RPMI7951 (cell line): ENCODE measurements at places on chromosomes 4 and X. TPM values are rescaled to one million over a fixed set of nuclear protein-coding genes. Genes with fewer than 3 reads are reported as not detected.

PDLIM3 gene
- 13.6 and 21.7 TPM in 2 replicates for total RNA-seq

DSPP gene
- total RNA-seq = not detected in 2 replicates

NSD2 gene
- total RNA-seq = 44.8 and 45.1 TPM in 2 replicates

SH2D1A gene
- not detected in 2 replicates for total RNA-seq

RTL9 gene
- total RNA-seq = 0.24 and 0.39 TPM in 2 replicates

SOD3 gene
- 1.2 and 1.9 TPM in 2 replicates for total RNA-seq

DCK gene
- 37.5 and 51.2 TPM in 2 replicates for total RNA-seq

DCAF8L2 gene
- total RNA-seq = not detected in 2 replicates

SOWAHB gene
- not detected in 2 replicates for total RNA-seq

CDKL2 gene
- 2.1 and 2.9 TPM in 2 replicates for total RNA-seq

FAM47A gene
- not detected in 2 replicates for total RNA-seq

GRCh38 chr4:182578402-182578801 is 335.2 kb downstream of the TENM3 start:
- peak; percentile 62 for DNase-seq

GRCh38 chrX:34654696-34655490 is 2.2 kb downstream of the TMEM47 start:
- DNase-seq = peak; percentile 3

- DNase-seq = peak; percentile 71
Observed at GRCh38 chr4:55733932-55734331, 85.7 kb upstream of the EXOC1L start.

- no peak for DNase-seq
Observed at GRCh38 chr4:148225639-148226038, 216.6 kb downstream of the NR3C2 start.

- no peak for DNase-seq
Observed at GRCh38 chr4:149211876-149212275, 603.8 kb downstream of the IQCM start.

DNA sequence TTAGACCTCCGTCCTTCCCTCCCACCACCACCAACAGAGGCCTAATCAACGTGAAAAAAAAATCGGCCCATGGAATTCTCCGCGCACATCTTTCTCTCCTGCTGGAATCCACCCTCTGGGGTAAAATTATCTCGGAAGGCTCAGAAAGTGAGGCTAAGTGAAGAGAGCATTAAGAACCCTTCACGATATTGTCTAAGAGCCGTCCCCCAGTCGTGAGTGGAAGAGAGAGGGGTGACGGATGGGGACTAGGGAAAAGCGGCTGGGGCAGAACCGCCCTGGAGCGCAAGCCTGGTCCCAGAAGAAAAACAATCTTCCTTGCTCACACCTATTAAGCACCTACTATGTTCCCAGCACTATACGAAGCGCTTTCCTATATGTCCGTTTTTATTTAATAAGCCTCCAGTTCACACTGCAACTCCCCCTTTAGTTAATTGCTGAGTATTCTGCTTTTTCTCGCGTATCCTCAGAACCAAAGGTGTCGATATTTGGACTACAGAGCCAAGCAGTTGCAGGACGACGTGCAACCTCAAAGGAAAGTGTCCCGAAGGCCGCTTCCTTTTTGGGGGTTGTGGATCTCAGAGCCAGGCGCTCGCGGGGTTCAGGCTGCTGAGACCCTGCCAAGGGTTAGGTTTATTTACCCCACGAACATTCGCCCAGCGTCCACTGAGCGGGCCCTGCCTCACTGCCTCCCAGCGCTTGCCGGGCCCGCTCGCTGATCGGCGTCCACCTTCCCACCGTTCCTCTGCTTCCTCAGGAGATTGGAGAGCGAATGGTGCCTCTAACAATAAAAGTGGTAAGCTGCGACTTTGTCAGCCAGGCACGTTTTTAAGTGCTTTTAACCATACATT is 889 bp downstream of the MGARP start:
- DNase-seq = no peak

DNA sequence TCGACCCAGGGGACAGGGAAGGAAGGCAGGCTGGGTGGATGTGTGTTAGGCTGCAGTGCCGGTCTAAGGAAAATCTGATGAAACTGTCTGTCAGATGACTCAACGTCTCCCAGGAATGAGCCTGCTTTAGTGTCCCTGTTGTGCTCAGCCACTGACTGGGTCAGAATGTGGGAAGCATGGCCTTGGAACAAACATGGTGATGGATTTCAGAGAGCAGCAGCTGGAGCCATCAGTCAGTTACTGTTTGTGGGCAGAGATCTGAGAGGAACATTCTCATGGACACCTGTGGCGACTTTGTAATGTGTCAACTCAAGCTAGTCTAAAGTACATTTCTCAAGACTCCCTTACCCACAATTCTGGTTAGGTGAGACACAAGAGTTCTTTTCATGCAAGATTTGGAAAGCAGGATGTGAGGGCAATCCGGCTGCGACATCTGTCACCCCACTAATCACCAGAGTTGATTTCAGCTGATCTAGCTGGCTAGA is 63.2 kb downstream of the ANAPC10 start:
- DNase-seq = peak; percentile 29

GRCh38 chr4:76226418-76226817 is 12.8 kb upstream of the SCARB2 start:
- DNase-seq = no peak

GRCh38 chr4:115228851-115229250 is 115.4 kb upstream of the NDST4 start:
- DNase-seq = no peak

DNA sequence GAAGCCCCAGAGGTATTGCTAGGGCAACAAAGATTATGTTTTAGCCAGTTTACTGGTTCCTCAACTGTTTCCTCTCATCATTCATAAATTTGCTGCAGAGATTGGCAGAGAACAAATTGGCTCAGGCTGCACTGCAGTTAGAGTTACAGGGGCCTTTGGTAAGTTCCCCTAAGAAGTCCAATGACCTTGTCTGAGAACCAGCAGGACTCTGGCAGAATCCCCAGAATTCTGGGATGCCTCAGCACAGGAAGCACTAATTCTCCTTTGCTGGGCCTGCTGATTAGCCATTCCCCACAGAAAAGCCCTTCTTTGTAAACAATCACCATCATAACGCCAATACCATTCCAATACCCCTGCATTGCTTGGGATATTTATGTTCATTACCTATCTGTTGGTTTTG is 151.3 kb downstream of the USP46 start:
- no peak for DNase-seq

DNA sequence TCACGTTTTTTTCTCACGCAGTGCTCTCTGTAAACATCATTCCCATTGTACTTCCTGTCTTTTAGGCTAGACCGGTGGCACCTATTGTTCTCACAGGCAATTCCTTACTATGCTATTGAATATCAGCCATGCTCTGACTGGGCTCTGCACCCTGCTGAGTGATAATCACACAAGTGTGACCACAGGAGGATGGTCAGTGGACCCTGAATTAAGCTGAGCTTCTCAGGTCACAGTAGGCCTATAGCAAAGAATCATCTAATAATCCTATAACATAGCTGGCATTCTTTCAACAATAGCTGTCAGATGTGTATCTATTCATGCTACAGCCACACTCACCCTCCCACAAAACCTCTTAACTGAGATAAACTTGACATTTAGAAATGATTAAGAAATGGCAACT is 2399.8 kb upstream of the TENM3 start:
- no peak for DNase-seq

GRCh38 chr4:87465739-87466366 is 43.5 kb downstream of the NUDT9 start:
- peak; percentile 43 for DNase-seq

DNA sequence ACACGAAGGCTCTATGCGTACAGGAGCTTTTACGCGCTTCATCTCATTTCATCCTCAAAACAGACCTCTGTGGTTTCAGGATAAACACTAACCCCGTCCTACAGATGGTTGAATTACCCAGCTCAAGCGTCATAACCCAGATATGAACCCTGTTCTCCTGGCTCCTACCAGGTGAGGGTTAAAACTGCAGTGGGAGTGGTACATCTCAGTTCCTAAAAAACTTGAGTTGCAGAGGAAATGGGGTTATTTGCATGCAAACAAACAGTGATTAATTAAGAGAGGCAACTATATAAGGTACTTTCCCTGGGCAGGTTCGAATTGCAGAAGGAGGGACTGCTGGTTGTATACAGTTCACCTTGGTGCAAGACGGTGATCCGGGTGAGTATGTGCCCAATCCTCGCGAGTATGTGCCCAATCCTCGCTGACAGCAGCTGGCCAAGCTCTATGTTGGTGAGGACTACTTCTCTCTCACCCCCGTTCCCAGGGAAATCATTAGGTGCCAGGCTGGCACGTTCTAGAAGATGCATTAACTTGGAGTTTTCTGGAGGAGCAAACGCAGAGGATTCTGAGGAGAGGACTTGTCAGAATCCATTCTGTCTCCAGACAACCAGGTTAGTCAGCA is 72.6 kb downstream of the FHDC1 start:
- no peak for DNase-seq

DNA sequence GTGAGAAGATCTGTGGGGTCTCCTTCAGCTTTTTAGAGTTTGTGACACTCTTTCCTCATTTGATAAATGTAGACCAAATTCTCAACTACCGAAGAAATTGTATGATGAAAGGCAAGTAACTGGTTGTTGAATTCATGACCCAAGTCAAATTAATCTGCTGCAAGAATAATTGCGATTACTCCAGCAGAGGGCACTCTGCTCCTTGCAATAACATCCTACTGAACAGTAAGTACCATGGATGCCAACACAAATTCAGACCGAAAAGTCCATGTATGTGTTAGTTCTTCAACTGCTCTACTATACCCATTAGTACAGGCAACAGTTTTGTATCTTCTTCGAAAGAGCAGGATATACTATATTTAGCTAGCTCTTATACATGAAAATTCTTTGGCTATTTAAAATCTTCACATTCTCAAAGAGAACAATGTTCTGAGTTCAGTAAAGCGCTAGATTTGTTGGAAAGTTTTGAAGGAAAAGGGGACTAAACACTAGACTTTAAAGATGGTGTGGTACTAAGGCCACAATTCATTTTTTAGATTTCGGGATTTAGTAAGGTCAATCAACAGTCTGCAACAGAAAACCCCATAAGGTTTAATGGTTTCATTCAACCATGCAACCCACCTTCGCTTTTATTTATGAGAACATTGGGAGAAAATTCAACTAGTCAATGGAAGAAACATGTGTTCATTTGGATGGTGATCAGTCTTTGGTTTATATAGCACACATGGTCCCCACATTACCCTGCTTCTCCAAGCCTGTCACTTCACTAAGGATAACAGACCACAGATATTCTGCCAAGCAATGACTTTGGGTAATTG is 105.4 kb upstream of the TBC1D9 start:
- DNase-seq = peak; percentile 64

- no peak for DNase-seq
Observed at GRCh38 chr4:184513802-184514120, 39.4 kb upstream of the IRF2 start.

GRCh38 chrX:21955403-21956189 is 15.1 kb downstream of the SMS start:
- DNase-seq = no peak

- DNase-seq = no peak
Observed at GRCh38 chr4:37066159-37066558, 178.4 kb upstream of the NWD2 start.

- no peak for DNase-seq
Observed at GRCh38 chrX:17718649-17719165, 18.6 kb upstream of the SCML1 start.

GRCh38 chrX:4809571-4809970 is 1096.1 kb upstream of the PRKX start:
- DNase-seq = no peak

GRCh38 chr4:27973056-27973455 is 1112.4 kb downstream of the STIM2 start:
- DNase-seq = no peak

DNA sequence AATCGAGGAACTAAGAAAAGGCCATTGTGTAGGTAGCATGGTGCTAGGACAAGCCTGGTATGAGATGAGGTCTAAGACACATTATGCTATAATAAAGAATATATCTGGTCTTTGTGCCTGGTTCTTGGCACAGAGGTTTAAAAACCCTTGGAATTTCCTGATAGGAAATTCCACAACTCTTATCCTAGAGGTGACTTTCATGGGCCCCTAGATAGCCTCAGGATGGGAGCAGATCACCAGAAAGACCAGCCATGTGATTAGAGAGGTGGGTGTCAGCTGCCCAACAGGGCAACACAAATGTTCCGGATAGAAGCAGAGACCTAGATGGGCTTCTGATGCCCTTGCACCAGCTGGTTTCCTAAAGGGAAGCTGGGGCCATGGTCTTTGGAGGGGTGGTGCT is 107.2 kb downstream of the SCD5 start:
- no peak for DNase-seq

- peak; percentile 65 for DNase-seq
Observed at GRCh38 chr4:86043755-86044592, 315.9 kb downstream of the MAPK10 start.

- no peak for DNase-seq
Observed at GRCh38 chr4:17230727-17231126, 281.2 kb downstream of the QDPR start.

GRCh38 chr4:52200339-52200725 is 149.2 kb downstream of the SPATA18 start:
- DNase-seq = no peak
